ENCODE measurements at places on chromosomes 6 and 20.
A peak's percentile ranks its signal among the peaks of the same experiment; 100 is the strongest.

- DNase-seq = no peak
These were observed 60.3 kb downstream of the KCNB1 start for GRCh38 chr20:49422161-49422560.

- DNase-seq = peak; percentile 94
These were observed 31.9 kb downstream of the NTSR1 start for GRCh38 chr20:62740286-62741141.

GRCh38 chr6:56532766-56533551 is 109.7 kb downstream of the DST start:
- DNase-seq = no peak

DNA sequence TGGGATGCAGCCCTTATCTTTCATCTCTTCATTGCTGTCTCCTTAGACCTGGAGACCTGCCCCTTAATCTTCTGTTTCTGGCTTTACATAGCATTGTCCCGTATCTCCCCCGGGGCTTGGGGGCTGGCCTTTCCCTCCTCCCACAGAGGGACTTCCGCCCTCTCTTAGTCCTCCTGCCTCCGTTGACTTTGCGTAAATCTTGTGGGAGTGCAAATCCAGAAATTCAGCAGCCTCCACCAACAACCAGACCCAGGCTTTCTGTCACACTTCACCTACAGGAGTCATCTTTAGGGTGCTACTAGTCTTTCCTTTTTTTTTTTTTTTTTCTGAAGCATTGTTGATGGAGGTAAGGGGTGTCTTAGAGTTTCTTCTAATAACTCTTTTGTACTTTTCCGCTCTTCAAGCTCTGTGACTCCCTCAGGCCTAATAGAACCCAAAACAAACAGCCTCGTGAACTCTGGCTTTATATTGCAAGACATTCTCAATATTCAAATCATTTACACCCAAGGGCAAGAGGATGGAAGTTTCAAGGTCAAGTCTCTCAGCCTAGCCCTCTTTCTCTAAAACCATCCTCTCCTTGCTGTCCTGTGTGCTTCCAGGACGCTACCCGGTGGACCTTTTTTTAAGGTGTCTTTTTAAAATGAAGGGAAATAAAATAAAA is 66.2 kb downstream of the RREB1 start:
- DNase-seq = no peak

GRCh38 chr20:53226826-53227225 is 254.7 kb downstream of the TSHZ2 start:
- DNase-seq = no peak

DNA sequence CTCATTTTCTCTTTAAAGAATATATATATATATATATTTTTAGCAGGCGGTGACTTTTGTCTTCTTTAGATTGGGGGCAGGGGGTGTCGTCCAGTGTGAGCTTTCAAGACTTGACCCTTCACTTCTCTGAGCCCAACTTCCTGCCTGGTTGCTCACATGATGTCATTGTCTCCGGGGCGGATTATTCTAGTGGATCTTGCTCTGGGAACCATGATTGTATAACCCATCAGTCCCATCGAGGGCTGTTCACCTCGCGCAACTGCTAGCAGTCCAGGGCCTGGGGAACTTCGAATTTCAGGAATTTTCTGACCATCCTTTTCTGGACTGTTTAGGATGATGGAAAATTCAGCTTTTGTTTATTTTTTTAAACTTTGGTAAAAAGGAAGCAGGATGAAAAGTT is 1.0 kb downstream of the IGF2R start:
- peak; percentile 59 for DNase-seq

- DNase-seq = no peak
These were observed 132.4 kb upstream of the RNF217 start for GRCh38 chr6:124829822-124830221.

DNA sequence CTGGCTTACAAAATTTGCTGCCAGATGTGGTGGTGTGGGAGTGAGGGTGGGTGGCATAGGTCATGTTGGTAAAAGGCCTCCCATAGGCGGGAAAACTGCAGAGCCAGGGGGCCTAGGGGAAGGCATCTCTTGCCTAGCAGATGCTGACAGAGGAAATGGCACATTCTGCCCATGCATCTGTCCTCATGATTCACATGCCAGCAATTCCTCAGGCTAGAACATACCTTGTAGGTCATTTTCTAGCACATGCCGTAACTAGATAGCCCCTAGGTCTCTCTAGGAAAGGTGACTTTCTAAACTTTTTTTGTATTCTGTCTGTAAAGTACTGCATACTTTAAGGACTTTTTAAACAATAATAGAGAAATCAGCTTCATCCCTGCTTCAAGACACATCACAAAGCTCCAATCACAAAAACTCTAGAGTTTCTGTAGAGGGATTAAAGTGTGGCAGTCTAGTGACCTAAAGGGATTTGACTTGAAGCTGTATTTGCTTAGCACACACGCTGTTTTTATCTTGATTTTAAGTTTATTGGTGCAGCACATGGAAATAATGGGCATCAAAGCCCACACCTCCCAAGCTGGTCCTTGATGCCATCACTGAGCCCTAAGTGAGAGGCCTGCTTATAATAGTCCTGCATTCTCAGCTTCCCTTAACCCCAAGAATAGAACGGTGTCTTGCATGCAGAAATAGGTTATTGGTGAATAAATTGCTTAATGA is 55.2 kb downstream of the ANKEF1 start:
- DNase-seq = peak; percentile 67

DNA sequence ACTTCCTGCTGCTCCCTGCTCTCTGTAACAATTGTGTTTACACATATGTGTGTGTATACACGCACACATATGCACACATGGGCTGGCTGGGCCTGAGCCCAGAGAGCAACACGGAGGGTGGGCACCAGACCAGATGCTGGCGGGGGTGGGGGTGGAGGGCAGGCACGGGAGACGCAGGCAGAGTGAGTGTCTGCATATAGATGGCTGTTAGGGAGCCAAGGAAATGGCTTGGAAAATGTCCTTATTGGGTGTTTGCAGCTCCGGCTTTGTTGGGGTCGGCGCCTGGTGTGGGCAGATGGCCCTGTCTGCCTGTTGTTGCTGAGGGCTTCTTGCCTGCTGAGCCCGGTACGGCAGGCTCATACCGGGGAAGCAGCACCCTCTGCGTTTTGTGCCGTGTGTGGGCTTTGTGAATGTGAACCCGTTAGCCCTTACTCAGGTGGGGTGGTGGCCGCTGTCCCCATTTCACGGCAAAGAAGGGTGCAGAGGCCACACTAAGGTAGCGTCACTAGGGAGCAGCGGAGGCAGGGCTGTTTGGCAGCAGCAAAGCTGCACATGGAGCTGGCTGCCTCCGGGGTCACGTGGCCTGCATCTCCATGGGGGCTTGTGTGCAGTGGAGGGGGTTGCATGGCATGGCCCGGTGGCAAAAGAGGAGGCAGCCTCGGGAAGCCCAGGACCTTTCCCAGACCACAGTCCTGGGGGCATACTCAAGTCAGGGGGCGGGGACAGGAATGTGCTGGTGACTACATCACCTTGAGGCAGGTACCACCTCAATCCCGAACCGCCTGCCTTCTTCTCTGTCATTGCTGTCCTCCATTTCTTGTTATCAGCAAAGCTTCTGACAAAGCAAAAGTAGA is 47.4 kb upstream of the SRF start:
- DNase-seq = no peak

- no peak for DNase-seq
These were observed 35.3 kb downstream of the ZMYND8 start for GRCh38 chr20:47320990-47321805.

GRCh38 chr6:168244961-168245551 is 74.5 kb downstream of the DACT2 start:
- DNase-seq = no peak

Measured in foreskin keratinocyte (primary cell).